Activated T-cell treated with anti-CD3 and anti-CD28 coated beads, Interleukin-2, amount 50 U/mL, for 72 hours (primary cell): ENCODE measurements at places on chromosomes 16 and 17.
A peak's percentile ranks its signal among the peaks of the same experiment; 100 is the strongest.

- peak; percentile 85 for DNase-seq
Observed at GRCh38 chr16:85615852-85616606, 2.9 kb downstream of the GSE1 start.

DNA sequence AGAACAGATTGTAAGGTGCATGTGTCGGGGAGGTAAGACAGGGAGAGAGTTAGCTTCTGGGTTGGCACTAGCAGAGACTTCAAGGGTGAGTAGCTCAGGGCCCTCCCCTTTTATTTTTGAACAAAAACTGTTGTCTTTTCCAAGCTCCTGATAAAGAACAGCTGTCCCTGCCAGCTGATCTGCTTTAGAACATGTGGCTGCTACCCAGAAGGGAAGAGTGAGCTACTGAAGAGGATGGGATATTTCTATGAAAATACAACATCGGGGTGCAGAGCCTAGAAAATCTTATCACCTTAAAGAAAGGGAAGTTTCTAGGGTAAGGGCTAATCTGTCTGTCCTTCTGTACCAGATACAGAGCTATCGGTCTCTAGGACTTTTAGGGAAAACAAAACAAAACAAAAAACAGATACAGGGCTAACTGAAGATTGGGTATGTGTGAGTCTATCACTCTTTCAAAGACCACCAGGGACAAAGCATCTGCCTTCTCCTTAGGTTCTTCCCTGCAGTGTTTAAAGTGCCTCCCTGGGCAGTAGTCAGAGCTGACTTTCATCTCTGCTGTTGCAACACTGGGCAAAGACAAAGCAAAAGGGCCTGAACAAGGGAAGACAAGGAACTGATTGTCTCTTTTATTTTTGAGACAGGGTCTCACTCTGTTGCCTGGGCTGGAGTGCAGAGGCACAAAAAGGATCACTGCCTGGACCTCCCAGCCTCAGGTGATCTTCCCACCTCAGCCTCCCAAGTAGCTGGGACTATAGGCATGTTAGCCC is 5.0 kb upstream of the DHRS13 start:
- no peak for DNase-seq

- no peak for DNase-seq
Observed at GRCh38 chr16:12544477-12545296, 259.0 kb downstream of the CPPED1 start.

DNA sequence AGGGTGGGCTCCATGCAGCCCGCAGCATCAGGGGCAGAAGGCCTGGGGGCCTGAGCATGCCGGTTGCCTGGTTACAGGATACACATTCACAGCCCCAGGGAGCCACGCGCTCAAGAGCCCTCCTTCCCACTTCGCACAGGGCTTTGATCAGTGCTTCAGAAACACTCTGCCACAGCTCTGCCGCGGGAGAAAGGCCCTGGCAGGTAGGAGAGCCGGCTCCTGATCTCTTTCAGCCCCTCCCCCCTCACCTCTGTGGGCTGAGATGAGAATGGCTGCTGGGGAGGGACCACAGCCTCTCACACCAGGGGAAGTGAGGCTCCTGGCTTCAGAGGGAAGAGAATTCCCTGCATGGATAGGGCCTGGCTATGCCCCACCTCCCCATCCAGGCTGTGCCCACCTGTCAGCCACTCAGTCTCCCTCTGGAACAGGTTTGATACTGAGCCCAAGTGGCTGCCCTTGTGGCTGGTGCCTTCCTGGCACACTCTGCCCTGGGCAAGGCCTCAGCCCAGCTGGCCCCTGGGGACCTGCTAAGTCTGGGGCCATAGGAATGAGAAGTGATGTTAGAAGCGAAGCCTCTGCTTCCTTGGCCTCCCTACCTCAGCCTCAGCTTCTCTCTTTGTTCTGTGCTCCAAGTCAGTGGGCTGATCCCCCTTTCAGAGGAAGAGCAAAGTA is 8.6 kb downstream of the DOK4 start:
- DNase-seq: no peak

DNA sequence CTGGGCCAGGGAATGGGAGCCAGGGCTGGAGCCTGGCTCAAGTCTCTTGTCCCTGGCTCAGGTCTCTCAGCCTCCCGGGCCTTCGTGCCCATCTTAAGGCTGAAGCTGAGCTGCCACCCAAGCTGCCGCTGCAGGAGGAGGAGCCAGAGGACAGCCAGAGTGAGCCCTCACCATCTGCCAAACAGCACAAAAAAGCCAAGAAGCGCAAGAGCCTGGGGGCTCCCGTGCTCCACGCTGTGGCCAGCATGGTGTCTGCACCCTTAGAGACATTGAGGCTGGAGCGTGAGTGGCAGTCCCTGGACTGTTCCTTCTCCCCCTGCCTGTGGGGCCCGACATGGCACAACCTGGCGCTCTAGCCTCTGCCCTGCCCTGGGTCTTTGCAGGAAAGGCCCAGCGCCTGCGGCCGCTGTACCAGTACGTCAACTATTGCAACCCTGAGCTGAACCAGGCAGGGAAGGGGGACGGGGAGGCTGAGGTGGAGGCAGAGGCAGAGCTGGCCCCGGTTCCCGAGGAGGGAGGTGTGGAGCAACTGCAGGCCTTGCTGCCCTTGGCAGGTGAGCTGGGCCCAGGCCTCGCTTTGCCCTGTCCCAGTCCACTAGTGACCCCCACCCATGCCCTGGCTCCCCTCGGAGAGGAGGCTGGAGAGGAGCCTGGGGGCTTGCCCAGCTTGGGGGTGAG is 1.3 kb downstream of the C16orf86 start:
- peak; percentile 84 for DNase-seq

- no peak for DNase-seq
Observed at GRCh38 chr17:61299517-61300513, 99.8 kb upstream of the TBX2 start.

GRCh38 chr17:57945996-57946797 is 9.0 kb downstream of the CUEDC1 start:
- DNase-seq: no peak

DNA sequence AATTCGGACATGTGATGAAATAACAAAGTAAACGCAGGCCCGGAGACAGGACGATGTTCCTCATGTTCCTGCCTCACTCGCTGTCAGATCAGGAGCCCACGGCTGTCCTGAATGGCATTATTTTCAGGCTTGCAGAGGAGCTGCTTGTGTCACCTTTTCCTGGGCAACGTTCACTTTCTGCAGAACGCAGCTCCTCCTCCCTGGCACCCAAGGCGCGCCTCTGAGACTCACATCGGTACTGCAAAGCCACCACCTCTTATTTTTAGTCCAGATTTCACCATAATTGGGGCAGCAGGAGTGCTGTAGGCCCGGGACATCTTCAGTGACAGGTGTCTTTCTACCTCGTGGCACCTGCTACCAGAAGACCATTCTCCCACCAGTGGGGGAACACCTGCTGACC is 8.0 kb upstream of the C16orf96 start:
- no peak for DNase-seq

- DNase-seq: peak; percentile 61
Observed at GRCh38 chr16:3577302-3577752, at the start of gene NLRC3. Gene NLRC3 (minus strand): TSS chr16:3577403. CDS start chr16:3565036, 12,367 bp downstream.

DNA sequence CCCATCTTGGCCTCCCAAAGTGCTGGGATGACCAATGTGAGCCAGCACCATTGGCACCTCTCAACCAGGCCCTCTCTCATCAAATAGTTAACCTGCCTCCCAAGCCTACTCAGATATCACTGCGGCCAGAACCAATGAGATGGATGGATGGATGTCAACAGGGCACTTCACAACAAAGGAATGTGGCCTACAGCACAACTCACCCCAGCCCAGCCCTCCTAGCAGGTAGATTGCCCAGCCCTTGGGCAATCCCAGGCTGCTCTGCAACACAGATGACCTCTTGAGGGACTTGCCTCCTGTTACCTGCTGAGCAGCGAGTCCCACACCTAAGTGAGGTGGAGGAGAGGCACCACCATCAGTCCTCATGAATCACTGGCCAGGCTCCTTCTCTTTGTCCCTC is 22.6 kb upstream of the KIFC3 start:
- DNase-seq: no peak

- DNase-seq: no peak
Observed at GRCh38 chr17:5919089-5919488, 151.1 kb upstream of the WSCD1 start.

- DNase-seq: no peak
Observed at GRCh38 chr16:17266608-17267313, 204.0 kb downstream of the XYLT1 start.

DNA sequence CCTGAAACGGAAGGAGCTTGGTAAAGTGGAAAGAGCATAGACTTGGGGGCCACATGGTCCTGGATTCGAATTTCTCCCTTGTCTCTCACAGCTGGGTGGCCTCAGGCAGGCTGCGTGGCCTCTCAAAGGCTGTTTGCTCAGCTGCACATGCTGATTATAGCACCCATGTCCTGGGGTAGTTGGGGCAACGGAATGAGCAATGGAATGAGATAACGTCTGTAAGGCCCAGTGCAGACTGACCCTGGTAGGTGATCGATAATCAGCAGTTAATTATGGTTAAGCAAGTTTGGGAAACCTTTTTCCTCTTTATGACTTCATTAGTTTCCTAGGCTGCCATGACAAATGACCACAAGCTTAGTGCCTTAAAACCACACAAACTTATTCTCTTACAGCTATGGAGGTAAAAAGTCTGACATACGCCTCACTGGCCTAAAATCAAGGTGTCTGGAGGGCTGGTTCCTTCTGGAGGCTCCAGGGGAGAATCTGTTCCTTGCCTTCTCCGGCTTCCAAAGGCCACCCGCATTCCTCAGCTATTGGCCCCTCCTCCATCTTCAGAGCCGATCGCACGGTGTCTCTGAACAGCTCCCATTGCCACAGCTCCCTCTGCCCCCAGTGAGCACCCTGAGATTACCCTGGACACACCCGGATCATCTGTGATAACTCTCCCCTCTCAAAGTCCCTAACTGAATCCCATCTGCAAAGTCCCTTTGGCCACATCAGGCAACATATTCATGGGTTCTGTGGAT is 294.9 kb upstream of the FOXF1 start:
- DNase-seq: no peak

DNA sequence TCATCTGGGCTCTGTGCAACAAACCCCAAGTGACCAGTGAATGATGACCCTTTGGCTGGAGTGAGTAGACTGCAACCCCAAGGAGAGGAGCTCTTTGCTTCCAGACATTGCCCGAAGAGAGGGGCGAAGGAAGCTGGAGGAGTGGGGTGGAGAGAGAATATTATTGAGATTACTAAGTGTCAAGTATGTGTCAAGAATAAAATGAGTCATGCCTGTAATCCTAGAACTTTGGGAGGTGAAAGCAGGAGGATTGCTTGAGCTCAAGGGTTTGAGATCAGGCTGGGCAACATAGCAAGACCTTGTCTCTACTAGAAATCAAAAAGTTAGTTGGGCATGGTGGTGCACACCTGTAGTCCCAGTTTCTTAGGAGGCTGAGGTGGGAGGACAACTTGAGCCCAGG is 142.0 kb upstream of the CCL2 start:
- no peak for DNase-seq

- DNase-seq: peak; percentile 71
Observed at GRCh38 chr17:78313735-78314648, 45.9 kb downstream of the SOCS3 start.

GRCh38 chr17:82962163-82962720 is 117.2 kb upstream of the METRNL start:
- DNase-seq: no peak

GRCh38 chr17:65629234-65629690 is 67.8 kb upstream of the AXIN2 start:
- DNase-seq: no peak

DNA sequence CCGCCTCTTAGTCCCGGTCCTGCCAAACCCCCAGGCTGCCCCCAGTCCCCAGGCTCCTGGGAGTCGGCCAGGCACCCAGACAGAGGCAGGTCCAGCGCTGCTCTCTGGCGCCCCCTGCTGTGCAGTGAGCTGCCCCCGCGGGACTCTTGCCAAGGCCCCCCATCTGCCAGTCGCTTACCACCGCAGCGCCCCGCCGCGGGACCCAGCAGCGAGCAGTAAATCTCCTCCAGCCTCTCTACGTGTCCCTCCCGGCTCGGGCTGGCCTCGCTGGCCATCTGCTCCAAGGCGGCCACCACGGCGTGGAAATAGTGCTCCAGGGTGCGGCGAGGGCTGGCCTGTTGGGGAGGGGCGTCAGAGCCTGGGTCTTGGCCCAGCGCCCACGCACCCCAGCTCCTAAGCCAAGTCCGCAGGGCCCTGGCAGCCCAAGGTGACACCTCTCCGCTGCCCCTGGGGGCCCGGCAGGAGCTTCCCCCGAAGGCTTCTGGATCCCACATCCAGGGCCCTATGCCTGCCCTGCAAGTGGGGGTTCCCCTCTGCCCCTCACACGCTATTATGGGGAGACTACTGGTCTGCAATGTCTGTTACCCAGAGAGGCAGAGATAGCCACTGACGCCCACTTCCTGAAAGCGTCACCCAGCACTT is 33.7 kb upstream of the MFSD6L start:
- peak; percentile 40 for DNase-seq

- DNase-seq: no peak
Observed at GRCh38 chr16:49748322-49748721, 107.6 kb downstream of the ZNF423 start.

- DNase-seq: no peak
Observed at GRCh38 chr16:58850678-58851020, 116.5 kb upstream of the GOT2 start.

DNA sequence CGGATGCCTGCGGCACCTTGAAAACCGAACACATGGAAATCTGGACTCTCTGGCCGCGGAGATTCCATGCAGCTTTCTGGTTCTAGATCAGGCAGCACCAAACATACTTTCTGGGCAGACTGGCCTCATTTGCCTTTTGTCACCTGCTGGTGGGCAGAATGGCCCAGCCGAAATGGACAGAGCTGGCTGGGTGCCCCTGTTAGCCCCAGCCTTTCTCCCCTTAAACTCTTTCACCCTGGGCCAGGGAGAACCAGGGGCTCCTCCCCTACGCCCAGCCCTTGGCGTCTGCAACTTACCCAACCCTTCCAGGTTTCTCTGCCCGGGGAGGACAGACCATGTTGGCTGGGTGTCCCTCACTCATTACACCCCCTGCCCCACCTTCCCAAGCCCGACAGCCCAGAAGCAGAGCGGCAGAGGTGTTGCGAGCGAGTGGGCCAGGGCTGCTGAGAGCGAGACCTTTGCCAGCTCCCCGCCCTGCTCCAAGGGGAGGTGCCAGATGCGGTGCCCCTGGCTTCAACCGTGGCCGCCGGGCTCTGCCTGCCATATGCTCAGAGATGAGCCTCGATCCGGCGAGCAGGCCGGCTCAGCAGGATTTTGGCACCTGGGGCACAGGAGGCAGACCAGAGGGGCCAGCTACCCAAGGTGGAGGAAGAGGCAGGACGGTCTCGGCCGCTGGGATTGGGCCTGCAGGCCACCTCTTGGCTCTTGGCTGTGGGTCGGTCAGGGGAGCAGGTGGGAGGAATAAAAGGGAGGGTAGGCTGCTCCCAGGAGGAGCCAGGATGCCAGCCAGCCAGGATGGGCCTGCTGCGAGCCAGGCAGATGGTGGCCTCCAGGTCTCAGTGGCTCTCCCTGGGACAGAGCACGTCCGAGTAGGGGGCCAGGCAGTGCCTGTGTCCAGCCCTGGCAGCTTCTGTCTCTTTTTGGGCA is 191.3 kb downstream of the NTN1 start:
- no peak for DNase-seq

DNA sequence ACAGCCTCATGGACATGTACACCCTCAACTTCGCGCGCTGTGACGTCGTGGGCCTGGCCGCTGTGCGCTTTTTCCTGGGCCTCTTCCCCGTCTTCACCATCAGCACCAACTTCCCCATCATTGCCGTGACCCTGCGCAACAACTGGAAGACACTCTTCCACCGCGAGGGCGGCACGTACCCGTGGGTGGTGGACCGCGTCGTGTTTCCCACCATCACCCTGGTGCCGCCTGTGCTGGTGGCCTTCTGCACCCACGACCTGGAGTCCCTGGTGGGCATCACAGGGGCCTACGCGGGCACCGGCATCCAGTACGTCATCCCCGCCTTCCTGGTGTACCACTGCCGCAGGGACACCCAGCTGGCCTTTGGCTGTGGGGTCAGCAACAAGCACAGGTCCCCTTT is 23.5 kb downstream of the GRIN2C start:
- DNase-seq: no peak

GRCh38 chr17:52209507-52209906 is 51.0 kb upstream of the CA10 start:
- DNase-seq: no peak
